Astrocyte of the hippocampus (primary cell): ENCODE measurements at places on chromosomes 7 and 10.

DNA sequence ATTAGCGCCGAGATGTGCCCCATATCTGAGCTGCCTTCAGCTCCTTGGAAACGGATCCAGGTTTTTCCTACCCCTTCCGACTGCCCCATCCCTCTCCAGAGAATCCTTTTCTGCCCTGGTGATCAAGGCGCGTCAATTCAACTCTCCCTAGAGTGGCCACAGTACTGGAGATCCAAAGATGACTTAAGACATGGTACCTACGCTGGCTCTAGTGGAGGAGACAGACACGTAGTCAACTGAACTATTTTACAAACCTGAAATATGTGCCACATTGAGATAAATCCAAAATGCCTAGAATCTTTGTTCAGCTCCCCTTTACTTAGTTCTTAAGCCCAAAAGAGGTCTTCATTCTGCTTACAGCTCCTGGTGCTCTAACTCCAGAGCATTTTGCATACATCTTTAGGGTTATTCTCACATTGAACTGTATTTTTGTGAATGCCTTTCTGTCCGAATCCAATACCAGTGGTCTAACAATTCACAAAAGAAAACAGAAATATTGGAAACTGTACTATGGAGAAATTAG is 444 bp upstream of the TNPO3 start:
- DNase-seq = no peak

DNA sequence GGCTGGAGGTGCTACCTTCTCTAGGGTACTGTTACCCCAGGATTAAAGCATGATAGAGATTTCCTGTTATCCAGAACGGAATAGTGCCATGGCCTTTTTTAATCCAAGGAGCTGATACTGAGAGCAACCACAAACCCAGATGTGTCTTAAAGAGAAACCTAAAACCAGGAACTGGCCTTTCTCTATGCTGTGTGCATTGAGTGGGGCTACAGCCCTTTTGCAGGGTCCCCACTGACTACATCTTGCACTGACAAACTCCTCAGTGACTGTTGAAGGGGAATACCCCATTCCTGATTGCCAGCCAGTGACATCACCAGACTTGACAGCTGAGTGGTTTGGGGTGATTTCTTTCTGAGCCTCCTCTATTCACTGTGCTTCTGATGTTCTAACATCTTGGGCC is 81.9 kb upstream of the CAPZA2 start:
- DNase-seq = peak; percentile 23

GRCh38 chr7:85185424-85186082 is 1.3 kb downstream of the SEMA3D start:
- DNase-seq = peak; percentile 75

DNA sequence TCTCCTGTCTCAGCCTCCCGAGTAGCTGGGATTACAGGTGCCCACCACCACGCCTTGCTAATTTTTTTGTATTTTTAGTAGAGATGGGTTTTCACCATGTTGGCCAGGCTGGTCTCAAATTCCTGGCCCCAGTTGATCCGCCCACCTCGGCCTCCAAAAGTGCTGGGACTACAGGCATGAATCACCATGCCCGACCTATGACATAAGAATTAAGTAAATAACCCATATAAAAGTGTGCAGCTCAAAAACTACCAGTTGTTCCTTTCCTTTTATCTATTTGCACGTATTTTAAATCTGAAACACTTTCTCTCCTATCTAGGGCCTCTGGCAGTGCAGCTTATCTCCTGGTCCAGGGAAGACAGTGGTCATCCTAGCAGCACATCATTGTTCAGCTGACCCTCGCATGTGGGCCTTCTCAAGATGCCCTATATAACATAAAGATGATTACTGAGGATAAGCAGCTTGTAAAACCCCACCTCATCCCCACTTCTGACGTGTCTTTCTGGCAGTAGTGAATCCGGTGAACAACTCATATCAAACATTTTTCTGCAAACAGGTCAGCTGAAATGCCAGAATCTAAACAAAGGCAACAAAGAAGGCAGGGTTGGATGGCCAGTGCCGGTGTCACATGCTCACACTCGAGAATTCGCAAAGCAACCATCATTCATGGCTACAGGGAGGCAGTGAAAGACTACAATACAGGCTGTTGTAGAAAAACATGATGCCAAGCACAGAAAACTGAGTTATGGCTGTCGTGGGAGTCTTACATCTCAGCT is 36.0 kb upstream of the KCNIP2 start:
- peak; percentile 90 for DNase-seq

DNA sequence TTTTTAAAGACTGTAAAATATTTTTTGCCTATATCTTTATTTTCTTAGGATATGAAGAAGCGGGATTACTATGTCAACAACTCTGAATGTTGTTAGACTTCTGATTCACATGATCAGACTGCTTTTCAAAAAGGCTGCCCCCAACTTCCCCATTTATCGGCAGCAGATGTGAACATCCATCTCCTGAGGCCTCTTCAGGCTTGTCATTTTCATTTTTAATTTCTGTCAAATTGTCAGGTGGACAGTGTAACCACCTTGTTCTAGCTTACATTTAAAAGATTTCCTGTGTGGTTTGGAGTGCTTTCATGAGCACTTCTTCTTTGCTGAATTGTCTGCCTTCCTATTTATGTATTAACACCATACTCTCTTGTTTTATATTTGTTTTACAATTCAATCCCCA is 78.8 kb upstream of the GSDME start:
- DNase-seq = no peak

GRCh38 chr10:16545116-16545736 is 23.5 kb upstream of the C1QL3 start:
- peak; percentile 33 for DNase-seq

GRCh38 chr7:37069336-37069735 is 345.0 kb upstream of the AOAH start:
- DNase-seq = no peak

GRCh38 chr10:125146791-125147579 is 13.4 kb downstream of the CTBP2 start:
- peak; percentile 70 for DNase-seq

DNA sequence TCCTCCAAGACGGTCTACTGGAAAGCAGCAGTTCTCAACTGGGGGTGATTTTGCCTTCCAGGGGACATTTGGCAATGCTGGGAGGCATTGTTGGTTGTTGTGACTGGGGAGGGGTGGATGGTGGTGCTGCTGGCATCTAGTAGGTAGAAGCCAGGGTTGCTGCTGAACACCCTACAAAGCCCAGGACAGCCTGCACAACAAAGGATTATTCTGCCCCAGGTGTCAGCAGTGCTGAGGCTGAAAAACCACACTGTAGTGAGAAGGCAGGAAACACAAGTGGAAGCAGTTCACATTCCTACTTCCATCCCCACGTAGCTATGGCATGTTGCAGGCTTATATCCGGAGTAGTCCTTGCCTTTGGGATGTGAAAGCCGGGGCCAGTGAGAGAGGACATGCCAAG is 86.9 kb downstream of the AOAH start:
- DNase-seq = no peak

GRCh38 chr10:104333728-104334373 is 4.4 kb downstream of the ITPRIP start:
- peak; percentile 3 for DNase-seq

DNA sequence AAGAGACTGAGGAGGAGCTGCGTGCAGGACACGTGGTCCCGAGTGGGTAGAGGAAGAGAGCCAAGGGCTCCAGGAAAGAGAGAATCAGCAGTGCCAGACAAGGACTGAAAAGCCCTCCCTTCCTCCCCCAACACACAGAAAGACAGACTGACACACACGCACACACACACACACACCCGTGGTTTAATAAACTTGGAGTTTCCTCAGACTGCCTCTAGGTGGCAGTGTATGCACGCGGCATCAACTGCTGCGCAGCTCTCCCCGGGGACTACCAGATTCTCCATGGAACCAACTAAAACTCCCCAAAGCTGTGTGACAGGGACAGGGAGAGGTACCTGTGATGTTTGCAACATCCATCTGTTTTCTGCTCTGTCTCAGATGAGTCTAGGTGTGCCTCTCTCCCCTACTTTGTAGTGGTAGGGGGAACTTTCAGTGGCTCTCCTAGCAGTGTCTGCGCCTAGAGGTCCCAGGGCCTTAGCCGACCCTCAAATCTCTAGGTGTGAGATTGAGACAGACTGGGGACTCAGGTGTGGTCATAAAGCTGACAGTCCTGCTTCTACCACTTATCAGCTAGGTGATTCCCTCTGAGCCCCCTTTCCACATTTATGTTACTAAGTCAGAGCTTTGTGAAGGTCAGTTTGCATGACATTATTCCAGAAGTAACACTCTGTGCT is 9.3 kb upstream of the TSPAN14 start:
- peak; percentile 87 for DNase-seq

DNA sequence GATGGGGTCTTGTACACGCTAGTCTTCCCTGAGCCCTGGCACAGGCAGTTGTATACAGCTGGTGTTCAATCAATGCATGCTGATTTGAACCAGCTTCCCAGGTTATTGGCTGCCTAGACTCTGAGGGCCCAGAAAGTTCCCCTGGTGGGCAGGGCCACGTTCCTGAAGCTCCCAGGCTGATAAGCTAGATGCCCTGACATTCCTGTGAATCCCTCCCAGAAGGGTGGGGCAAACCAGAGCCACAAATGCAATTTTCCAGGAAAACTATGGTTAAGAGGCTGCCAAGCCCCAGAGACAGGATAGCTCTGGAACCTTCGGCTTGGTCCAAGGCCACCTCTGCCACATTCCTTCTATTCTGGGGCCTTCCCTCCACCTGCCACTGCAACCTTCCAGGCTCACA is 78.2 kb downstream of the FAM53B start:
- peak; percentile 39 for DNase-seq
